ENCODE measurements at places on chromosomes 4 and X. TPM values are rescaled to one million over a fixed set of nuclear protein-coding genes. Genes with fewer than 3 reads are reported as not detected.

DNA sequence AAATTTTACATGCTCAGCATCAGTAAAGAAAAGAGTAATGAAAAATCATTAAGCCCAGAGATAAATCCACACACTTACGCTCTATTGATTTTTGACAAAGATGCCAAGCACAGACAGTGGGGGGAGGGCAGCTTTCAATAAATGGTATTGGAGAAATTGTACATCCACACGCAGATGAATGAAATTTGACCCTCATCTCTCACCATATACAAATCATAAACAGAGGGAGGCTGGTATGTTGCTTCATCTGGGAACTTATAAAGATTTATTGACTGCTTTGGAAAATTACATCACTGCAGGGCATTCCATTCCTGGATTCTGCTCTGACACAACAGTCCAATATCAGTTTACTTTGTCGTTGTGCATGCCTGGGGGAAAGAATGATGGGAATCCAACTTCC is 58.4 kb upstream of the XAGE1A start:
- H3K27me3 ChIP-seq, result no peaks in the 10 kb centered on the region
- H3K36me3 ChIP-seq, result no peaks in the 10 kb centered on the region
- H3K27ac ChIP-seq, result no peak overlapping the region
- no peak overlapping the region for H3K4me3 ChIP-seq
- DNase-seq, result no peak

GRCh38 chr4:62023633-62024032 is 823.5 kb downstream of the ADGRL3 start:
- no peaks in the 10 kb centered on the region for H3K36me3 ChIP-seq
- H3K27me3 ChIP-seq, result no peaks in the 10 kb centered on the region
- no peak overlapping the region for H3K27ac ChIP-seq
- no peaks in the 10 kb centered on the region for H3K4me1 ChIP-seq
- no peak for DNase-seq
- no peak overlapping the region for H3K4me3 ChIP-seq

The ITGB1BP2 gene
- 3.8 TPM for total RNA-seq

The DCAF4L1 gene
- 0.35 TPM for total RNA-seq

DNA sequence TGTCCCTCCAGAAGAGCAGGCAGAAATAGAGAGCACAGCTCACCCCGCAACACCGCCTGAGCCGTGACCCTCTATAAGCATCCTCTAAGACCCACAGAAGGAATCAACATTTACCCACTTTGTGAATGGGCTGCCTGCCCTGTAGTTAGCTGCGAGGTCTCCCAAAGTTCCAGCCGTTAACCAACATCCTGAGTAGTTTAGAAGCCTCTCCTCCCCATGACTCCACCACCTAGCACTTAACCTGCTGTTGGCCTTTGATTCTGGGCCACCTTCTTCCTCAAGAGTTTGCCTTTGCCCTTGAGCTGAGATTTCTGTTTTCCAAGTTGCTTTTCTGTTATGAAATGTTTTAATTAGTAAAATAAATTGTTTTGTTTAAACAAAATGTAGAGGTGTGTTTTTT is 75.8 kb downstream of the NUDT10 start:
- H3K4me1 ChIP-seq, result no peaks in the 10 kb centered on the region
- no peaks in the 10 kb centered on the region for H3K27me3 ChIP-seq
- H3K4me3 ChIP-seq, result no peak overlapping the region
- no peak for DNase-seq

- no peak overlapping the region for H3K27ac ChIP-seq
- no peaks in the 10 kb centered on the region for H3K27me3 ChIP-seq
- H3K36me3 ChIP-seq, result no peaks in the 10 kb centered on the region
- H3K4me1 ChIP-seq, result no peaks in the 10 kb centered on the region
Measured at GRCh38 chr4:64893205-64893604, 484.0 kb upstream of the TECRL start.

- no peak overlapping the region for H3K27ac ChIP-seq
- H3K4me1 ChIP-seq, result no peaks in the 10 kb centered on the region
- H3K36me3 ChIP-seq, result no peaks in the 10 kb centered on the region
- no peak overlapping the region for H3K4me3 ChIP-seq
- no peak for DNase-seq
- no peaks in the 10 kb centered on the region for H3K27me3 ChIP-seq
Measured at GRCh38 chrX:15344106-15344505, 8.8 kb upstream of the PIGA start.

The HDAC6 gene
- 96.1 TPM for total RNA-seq

GRCh38 chr4:37737466-37737865 is 51.3 kb upstream of the RELL1 start:
- H3K27ac ChIP-seq, result no peak overlapping the region
- no peak for DNase-seq
- H3K4me1 ChIP-seq, result no peaks in the 10 kb centered on the region
- no peaks in the 10 kb centered on the region for H3K27me3 ChIP-seq
- H3K4me3 ChIP-seq, result no peak overlapping the region

Data from naive thymus-derived CD4-positive, alpha-beta T cell (primary cell).